ENCODE measurements at places on chromosomes 13 and 19.

DNA sequence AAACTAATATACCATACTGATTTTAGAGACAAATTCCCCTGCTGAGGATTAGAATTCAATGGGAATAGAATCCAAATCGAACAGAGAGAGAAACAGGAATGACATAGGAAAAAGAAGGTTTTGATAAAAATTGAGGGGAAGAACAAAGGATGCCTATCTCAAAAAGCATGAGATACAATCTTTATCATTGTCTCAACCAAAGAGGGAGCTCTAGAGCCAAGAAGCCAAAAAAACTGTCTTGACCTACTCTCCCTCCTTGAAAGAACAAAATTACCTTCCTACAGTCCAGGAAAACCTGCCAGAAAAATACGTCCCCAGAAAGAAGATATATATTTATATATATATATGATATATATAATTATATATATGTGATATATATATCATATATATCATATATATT, 39.2 kb upstream of the MIR17HG start:
- DNase-seq: no peak

- DNase-seq: no peak
These were observed 22.8 kb upstream of the RNF17 start for GRCh38 chr13:24741016-24741662.

DNA sequence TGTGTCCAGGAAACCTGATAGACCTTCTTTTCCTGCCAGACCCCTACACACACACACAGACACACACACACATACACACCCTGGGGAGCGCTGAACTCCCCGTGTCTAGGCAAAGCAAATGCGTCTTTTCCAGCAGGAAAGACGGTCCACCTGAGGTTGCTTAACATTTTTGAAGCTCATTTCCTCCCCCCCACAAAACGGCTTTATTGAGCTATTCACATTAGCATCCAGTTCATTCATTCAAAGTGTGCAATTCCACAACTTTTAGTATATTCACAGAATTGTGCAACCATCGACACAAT, 3.4 kb downstream of the GSX1 start:
- no peak for DNase-seq

- DNase-seq: no peak
These were observed 79.4 kb downstream of the ZIC5 start for GRCh38 chr13:99892196-99892613.

- DNase-seq: no peak
These were observed 153.5 kb downstream of the DLEU7 start for GRCh38 chr13:50690006-50690405.

DNA sequence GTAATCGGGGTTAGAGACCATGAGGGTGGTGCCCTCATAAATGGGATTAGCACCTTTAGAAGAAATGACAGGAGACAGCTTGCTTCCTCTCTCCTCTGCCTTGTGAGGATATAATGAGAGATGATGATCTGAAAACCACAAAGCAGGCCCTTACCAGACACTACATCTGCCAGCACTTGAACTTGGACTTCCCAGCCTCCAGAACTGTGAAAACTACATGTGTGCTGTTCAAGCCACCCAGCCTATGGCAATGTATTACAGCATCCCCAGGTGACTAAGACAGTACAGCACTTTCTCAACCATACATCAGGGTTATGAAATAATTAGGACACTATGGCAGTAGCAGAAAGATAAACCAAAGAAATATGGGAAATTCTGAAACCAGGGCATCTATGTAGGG, 7.4 kb downstream of the ZNF564 start:
- DNase-seq: no peak

- DNase-seq: no peak
These were observed 15.0 kb downstream of the GPATCH1 start for GRCh38 chr19:33096005-33096404.

DNA sequence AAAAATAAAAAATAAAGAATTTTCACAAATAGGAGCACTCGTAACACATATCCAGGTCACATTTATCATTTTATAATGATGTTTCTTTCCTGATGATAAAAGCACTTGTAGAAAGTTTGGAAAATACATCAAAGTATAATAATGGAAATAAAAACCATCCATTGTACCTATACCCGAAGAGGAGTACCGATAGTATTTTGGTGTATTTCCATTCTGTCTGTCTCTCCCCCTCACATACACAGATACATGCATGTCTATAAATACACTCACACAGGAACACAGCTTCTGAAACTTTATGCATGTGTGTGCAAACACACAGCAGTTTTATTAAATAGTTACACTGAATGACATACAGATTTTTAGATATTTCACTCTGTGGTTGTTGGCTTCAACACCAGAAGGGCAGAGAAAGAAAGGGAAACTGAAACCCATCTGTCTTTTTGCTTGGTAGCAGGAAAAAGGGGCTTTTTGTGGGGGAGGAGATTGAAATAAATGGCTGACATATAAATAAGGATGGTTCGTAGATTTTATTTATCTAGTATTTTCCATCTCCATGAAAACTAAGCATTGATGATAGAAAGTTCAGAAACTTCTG, 114.8 kb downstream of the LRCH1 start:
- no peak for DNase-seq

- no peak for DNase-seq
These were observed 484 bp downstream of the IL11 start for GRCh38 chr19:55369653-55370304.

- no peak for DNase-seq
These were observed 504.2 kb upstream of the NBEA start for GRCh38 chr13:34437873-34438272.

All from smooth muscle cell of the brain vasculature (primary cell).